ENCODE measurements at places on chromosomes 5 and 9. TPM values are rescaled to one million over a fixed set of nuclear protein-coding genes. Genes with fewer than 3 reads are reported as not detected.

DNA sequence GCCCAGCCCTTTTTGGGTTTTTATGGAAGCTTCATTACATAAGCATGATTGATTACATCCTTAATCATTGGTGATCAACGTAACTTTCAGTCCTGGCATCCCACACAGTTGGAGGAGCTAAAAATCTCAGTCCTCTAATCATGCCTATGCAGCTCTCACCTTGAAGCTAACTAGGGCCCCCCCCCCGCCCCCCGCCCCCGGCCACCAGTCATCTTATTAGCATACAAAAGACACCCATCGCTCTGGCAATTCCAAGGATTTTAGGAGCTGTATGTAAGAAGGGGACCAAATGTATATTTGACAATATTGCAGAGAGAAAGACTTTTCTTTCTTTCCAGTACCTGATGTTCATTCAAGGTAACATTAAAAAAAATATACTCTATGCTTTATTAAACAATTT lies 19.0 kb downstream of the ENC1 start:
- no peak for DNase-seq

DNA sequence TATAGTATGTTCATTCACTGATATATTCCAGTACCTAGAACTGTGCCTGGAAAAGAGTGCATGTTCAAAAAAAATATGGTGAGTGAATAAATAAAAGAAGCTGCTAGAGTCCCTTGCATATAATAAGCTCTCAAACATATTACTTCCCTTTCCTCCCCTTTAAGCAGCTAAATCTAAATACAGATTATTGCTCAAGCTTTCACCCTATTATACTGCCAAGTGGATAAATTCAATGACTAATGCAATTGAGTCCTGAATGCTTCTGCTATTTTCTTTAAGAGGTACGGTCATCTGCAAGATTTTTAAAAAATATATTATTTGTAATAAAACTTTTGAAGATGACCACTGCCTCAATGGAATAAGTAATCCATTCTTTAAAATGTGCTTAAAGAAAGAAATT lies 248.4 kb downstream of the PLK2 start:
- DNase-seq, result no peak

PAIP2 gene
- total RNA-seq, result 78.3 TPM

RORB gene
- not detected for total RNA-seq

- no peak for DNase-seq
These were observed 52.1 kb downstream of the PALM2AKAP2 start for GRCh38 chr9:109831998-109832658.

- no peak for DNase-seq
These were observed 441.5 kb downstream of the ENC1 start for GRCh38 chr5:74199005-74199404.

DNA sequence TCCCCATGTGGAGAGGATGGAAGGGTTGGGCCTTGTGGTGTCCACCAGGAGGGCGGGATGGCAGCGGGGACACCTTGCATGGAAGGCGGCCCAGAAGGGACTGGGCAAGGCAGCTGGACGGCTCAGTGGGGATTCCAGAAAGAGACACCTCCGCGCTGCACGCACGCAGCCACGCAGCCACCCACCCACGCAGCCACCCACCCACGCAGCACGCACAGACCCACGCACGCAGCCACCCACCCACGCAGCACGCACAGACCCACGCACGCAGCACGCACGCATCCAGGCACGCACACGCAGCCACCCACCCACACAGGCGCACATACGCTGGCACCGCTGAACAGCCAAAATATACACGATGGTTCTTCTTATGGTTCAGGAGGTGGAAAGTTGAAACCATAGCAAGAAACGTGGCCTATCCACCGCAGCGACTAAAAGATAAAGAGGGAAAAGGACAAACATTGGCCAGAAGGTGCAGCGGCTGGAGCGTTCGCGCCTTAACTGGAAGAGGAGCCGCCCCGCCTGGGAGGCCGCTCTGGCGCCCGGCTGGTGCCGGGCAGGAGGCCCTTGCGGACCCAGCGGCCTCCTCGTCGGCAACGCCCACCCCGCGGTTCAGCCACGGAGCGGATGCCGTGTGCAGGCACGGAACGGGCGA lies 22.2 kb upstream of the EXOC3 start:
- no peak for DNase-seq

DNA sequence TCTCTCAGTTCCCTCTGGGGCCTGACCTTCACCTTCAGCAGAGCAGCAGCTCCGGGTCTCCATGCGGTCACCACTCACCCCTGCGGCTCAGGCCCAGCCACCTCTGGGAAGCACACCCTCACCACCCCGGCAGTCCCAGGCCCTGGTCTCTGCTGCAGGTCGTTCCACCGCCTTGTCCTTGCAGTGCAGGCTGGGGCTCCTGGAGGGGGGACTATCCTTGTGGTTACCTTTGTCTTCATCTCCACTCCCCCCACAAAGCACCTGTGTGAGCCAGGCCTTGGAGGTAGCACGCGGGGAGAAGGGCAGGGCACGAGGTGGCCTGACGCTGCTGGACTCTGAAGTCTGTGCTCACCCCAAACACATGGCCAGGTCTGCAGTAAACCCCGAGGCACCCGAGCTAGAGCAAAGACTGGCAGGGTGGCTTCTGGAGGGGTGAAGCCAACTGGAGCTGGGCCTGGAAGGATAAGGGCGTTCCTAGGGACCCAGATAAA lies 33.2 kb upstream of the RXRA start:
- DNase-seq, result no peak

PCDHB13 gene
- 0.51 TPM for total RNA-seq

DNA sequence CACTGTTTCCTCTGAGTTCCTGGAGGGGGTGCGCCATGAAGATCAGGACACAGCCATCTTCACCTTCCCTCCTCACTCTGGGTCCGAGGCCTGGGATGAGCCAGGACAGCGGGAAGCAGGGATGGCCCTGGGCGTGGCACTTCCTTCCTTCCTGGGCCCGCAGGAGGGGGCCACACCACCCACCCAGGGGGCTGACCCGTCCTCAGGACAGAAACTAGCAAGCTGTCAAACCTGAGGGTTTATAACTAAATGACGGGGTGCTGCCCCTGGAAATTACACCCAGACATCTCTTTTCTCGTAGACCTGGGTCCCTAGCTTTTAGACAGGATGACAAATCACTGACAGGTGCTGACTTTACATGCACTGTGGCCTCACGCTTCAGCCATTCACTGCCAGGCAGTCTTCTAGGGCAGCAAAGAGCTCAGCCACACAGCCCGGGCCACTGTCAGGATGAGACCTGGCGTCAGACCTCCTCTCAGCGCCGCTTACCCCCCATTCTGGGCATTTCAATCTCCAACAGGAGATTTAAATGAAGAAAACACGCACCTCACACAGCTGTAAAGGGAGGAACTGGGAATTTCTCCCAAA lies 8.1 kb downstream of the FCN2 start:
- DNase-seq, result no peak

CHSY3 gene
- 3.0 TPM for total RNA-seq

- DNase-seq, result no peak
These were observed 63.8 kb downstream of the ATP10B start for GRCh38 chr5:160788102-160788660.

DNA sequence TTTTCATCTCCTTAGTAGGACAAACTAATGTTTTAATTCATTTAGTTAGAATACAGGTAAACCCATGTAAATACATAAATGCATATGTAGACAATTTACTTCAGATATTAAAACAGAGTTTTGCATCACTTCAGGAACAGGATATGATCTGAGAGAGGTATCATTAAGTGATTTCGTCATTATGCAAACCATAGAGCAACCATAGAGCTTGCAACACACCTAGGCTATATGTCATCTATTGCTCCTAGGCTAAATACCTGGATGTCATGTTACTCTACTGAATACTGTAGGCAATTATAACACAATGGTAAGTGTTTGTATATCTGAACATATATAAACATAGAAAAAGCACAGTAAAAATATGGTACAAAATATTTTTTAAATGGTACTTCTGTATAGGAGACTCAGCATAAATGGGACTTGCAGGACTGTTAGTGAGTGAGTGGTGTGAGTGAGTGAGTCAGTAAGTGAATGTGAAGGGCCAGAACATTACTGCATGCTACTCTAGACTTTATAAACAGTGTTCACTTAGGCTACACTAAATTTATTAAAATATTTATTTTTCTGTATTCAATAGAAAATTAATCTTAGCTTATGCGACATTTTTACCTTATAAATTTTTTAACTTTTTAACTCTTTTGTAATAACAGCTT lies 1377.5 kb upstream of the CDH9 start:
- DNase-seq, result no peak

MYORG gene
- 3.2 TPM for total RNA-seq

DNA sequence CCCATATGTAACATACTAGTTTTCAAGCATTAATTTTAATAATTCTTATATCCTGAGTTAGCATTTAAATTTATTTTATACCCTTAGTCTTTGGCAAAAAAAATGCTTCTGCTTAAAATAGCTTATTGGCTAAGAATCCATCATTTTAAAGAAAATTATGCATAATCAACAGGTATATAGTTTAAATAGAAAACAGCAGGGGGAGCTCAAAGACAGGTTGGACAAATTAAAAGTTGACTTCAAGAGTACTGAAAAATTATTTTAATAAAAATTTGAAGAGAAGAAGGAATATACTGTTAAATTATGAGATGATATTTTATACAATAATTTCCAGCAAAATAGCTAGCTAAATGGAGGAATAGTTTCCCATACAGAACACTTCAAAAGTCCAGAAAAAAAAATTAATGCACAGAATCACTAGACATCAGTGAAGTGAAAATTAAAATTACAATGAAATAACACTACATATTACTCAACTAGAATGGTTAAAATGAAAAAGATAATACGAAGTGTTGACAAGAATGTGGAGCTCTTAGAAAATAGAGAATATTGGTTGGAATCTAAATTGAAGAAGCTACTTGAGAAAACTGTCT lies 387.1 kb downstream of the PDE4D start:
- peak; percentile 39 for DNase-seq

RANBP3L gene
- total RNA-seq, result under 0.01 TPM

GRCh38 chr5:102722931-102723330 lies 32.2 kb upstream of the PAM start:
- DNase-seq, result no peak

- DNase-seq, result peak; percentile 47
These were observed 1.8 kb upstream of the KLF4 start for GRCh38 chr9:107491081-107492053.

NEUROG1 gene
- total RNA-seq, result not detected

- DNase-seq, result no peak
These were observed 148.3 kb upstream of the NR3C1 start for GRCh38 chr5:143551820-143552251.

DNA sequence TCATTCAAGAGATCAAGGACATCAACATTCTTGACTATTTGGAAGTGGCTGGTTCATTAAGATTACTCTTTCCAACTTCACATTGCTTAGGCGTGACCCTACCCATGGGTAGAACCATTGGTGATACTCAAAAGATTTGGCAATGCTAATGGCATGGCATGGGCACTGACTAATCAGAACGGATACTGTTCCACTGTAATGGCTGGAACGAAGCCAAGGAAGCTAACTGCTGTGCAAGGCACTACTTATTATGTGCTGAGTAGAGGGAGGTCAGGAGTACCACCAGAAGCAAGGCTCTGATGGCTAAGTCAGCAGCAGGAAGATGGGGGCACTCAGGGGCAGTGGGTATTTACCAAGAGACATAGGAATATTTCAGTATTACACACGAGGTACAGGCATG lies 31.9 kb downstream of the GNA14 start:
- peak; percentile 78 for DNase-seq

DNA sequence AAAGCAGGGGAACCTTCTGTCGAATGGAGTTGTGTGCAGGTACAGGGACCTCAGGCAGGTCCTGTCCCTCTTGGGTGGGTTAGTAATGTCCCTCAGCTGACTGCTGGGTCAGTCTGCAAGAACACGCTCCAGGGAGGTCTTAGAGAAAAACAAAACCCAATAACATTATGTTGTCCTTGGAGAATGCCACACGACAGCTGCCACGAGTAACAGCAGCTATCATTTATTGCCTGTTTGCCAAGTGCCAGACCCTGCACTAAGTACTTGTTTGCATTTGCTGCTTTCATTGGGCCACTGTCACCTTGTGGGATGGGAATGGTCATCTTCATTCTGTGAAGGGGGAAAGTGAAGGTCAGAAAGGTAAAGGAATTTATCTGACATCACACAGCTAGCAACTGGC lies 310.3 kb downstream of the SLIT3 start:
- no peak for DNase-seq

- DNase-seq, result no peak
These were observed 536.0 kb downstream of the NR2F1-AS1 start for GRCh38 chr5:93044859-93045666.
